ENCODE measurements at places on chromosomes 6 and 20.
A peak's percentile ranks its signal among the peaks of the same experiment; 100 is the strongest.

GRCh38 chr6:148138573-148138972 is 204.1 kb upstream of the SASH1 start:
- DNase-seq, result no peak

GRCh38 chr6:122141246-122141645 is 258.2 kb upstream of the HSF2 start:
- no peak for DNase-seq

DNA sequence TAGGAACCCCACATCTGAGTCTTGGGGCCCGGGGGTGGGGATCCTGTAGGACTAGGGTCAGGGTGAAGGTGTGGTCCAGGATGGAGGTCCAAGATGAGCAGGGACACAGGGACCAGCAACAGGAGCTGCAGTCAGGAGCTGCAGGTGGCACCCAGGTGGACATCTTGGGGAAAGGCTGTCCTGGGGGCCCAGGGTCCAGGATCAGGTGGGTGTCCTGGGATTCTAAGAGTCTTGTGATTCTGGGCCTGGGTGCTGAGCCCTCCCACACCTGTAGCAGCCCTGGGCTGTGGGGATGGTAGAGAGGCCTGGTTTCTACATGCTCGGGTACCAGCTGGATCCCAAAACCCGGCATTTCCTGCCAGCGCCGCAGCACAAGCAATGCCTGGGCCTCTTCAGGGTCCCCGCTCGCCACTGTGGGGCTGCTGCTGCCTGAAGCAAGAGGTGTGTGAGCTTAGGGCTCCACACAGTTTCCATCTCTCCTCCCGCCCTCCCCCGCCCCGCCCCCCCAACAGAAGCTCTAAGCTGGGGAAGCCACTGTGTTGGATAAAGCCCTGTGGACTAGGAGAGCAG is 20.7 kb downstream of the ERGIC3 start:
- DNase-seq, result no peak

DNA sequence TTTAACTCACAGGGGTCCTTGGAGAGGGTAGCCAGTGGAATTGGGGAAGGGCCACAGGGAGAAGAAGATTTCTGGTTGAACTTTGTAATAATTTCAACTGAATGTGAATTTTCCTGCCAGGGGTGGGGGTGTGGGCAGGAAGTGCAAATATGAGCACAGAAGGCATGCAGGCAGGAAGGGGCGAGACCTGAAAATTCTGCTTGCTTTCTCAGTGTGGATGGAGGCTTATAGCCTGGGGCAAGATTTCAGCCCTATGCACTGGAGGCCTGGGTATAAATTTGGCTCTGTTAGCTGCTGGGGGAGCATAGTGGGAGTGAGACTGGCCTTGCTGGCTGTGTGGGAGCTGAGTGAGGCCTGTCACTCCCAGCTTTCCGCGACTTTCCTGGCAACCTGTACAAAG is 54.4 kb downstream of the PERP start:
- DNase-seq, result no peak

DNA sequence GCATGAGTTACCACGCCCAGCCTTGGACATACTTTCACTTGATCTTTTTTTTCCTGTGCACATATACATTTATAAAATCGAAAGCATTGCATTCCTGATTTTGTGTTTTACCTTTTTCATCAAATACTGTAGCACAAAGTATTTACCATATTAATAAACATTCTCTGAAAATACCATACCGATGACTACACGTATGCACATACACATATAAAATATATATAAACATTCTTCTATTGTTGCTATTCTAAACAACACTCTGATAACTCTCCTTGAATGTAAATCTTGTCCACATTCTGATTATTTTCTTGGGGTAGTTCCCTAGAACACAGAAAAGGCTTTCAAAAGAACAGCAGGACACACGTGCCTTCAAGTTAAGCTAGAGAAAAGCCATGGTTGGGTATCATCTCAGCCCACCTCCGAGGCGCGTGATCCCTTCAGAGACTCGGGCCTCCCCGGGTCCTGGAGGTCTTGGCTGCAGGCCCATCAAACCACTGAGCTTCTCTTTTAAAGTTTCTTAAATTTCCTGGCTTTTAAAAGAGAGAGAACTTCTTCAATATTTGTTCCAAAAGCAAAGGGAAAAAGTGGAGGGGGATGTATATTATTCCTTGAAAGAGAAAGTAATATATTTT is 198.1 kb downstream of the MYLK4 start:
- DNase-seq, result no peak

DNA sequence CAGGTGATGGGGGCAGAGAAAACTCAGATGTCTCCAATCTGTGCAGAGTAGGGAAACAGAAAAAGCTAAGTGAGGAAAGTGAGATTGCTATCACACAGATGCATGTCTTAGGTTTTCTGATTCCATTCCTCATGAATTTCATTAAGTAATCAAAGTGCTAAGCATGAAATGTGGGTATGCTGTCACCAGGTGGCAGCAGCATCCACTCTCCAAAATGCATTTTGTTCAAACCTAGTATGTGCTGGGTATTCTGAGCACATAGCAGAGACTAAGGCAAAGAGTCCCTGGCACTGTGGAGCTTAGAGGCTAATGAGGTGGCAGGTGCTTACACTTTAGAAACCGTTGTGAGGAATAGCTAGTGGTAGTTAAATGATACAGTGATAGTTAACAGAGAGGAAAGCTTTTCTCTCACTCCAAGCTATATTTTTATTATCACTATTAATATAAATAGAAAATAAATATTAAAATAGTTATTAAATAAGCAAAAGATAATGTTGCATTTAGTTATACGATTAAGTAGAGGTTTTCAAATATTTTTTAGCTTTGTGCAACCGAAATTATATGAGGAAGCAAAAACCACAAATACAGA is 179.5 kb downstream of the CDH26 start:
- DNase-seq, result no peak

GRCh38 chr20:50278684-50279531 is 88.3 kb downstream of the CEBPB start:
- DNase-seq, result no peak

DNA sequence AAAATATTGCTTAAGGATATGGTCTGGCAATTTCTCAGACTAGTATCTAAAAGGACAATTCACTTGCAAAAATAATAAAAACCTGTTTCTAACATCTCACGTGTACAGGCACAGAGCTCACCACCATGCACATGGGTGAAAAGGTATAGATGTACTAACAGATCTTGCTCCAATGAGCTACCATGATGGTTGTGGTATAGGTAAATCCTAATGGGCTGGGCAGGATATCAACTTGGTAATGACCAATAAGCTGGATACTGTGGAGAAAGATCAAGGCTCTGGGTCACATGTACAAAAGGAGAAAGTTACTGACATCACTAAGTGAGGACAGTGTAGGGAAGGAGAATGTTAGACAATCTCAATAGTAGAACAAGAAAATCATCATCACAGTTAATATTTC is 111.0 kb upstream of the NUP153 start:
- no peak for DNase-seq

GRCh38 chr6:170099387-170099786 is 191.5 kb downstream of the DLL1 start:
- DNase-seq, result no peak

DNA sequence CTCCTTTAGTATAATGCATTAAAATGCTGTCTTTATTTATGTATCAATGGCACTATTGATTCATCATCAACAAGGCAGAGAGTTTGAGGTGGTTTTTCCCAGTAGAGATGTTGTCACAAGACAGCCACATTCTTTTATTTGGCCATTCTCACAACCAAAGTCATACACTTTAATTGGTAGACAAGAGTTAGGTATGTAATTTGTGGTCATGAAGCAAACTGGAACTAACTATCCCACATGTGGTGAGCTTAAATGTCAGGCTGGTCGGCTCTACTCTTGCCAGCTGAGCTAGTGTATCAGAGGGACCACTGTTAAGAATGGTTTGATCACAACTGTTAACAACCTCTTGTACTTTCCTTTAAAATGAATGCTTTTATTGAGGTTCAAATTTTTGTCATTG is 714.6 kb downstream of the CD109 start:
- DNase-seq, result no peak

- peak; percentile 20 for DNase-seq
Observed at GRCh38 chr20:44571362-44571988, 10.9 kb upstream of the PKIG start.

GRCh38 chr6:4180652-4181255 is 45.4 kb upstream of the ECI2 start:
- no peak for DNase-seq

GRCh38 chr6:34383161-34383631 is 9.3 kb downstream of the NUDT3 start:
- no peak for DNase-seq

DNA sequence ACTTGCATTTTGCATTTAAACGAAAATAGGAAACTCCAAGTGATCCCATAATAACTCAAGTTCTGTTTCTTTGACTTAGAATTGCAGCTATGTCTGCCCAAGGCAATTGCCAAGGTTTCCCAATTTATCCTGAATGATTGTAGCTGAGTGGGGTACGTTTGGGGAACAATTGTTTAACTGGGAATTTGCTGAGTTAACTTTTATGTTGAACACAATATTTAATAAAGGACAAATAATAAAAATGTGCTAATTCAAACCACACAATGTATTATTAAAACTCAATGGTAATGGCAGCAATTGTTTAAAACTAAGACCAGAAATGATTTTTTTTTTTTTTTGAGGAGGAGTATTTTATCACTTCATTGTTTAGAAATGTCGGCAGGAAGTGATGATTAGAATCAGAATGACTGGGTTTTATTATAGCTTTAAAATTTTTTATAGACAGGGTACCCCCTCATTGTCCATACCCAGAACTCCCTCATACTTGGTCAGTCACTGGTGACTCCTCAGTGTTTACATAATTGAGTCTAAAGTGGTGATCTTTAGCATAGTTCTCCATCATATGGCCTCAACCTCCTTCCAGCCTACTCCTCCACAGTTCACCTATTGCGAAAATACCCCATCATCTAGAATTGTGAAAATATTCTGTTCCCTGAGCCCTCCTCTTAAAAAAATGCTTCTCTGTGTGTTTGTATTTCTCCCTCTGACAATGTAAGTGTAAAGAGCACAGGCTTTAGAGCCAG is 389.2 kb upstream of the CITED2 start:
- no peak for DNase-seq

GRCh38 chr6:131331873-131332781 is 196.9 kb downstream of the AKAP7 start:
- no peak for DNase-seq

GRCh38 chr6:96162711-96163120 is 146.9 kb downstream of the FUT9 start:
- no peak for DNase-seq

DNA sequence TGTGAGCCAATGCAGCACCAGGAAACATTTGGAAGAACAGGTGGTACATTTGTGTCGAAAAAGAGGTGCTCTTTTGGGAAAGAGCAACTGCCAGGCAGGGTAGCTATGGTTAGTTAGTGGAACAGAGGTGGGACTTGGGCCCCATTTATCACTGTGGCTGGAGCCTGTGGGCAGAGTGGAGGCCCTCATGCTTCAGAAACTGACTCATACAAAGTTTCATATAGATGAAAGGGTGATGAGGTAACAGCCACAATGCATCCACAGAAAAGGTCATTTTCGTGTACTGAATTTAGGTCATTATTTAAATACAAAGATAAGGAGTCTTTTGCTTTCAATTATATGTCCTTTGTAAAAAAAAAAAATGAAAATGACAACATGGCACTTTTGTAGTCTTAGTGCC is 76.4 kb upstream of the HS3ST5 start:
- DNase-seq, result no peak

DNA sequence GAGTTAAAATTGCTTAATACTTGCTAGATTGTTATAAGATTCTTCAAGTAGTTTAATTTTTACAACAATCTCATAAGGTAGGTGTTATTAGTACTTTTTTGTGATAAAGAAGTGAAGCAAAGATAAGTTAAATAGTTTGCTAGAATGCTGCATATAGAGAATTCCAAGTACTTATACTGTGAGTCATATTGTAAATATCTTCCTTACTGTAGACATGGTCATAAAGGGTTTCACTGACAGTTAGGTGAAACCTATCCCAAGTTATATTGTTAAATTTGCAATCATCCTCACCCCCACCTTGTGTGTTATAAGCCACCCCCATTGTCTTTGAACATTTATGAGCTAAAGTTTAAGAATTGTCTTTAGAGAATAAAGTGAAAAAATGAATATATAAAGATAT is 142.0 kb downstream of the FAM83B start:
- DNase-seq, result no peak

- DNase-seq, result peak; percentile 53
Observed at GRCh38 chr6:36873612-36874442, 776 bp downstream of the PPIL1 start.

- DNase-seq, result no peak
Observed at GRCh38 chr6:81172056-81172740, 580.3 kb downstream of the TENT5A start.

DNA sequence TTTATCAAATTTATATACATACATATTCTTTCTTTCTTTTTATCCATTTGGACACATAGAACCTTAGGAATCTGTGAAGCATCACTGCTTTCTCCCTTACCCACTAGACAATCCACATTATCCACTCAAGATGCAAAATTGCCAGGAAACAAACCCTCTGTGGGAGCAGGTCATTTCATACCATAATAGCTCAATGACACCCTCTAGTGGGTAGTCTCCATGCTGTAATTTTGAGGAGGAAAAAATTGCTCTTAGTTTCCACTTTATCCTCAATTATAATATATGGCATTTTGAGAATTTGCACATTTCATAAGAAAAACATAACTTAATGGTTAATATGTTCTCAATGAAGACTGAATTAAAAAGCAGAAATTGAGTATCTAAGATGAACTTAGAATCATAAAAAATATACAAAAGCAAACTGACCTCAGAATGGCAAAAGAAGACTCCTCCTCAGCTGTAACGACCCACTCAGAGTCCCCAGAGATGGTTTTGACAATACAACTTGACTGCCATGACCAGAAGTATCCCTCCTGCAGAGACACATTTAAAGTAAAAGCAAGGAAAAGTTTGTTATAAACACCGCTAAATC is 164.1 kb downstream of the FRK start:
- peak; percentile 21 for DNase-seq

GRCh38 chr6:43334466-43335095 is 26.0 kb upstream of the CRIP3 start:
- DNase-seq, result peak; percentile 66

GRCh38 chr20:48738399-48739304 is 89.1 kb downstream of the PREX1 start:
- no peak for DNase-seq

- no peak for DNase-seq
Observed at GRCh38 chr6:5099537-5099936, 14.4 kb downstream of the PPP1R3G start.

DNA sequence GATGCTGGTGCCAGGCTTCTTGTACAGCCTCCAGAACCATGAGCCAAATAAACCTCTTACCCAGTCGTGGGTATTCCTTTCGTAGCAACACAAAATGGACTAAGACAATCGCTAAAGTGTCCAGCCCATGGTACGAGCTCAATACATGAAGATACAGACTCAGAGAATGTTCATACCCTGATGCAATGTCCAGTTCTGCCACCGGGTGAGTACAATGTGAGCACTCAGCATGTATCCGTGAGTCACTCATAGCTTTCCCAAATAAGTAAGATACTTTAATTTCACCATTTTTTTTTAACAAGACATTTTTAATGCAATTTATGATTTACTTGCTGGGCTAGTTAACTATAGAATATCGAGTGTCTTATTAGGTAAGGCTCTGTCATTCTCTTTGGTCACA is 26.7 kb upstream of the PDE10A start:
- no peak for DNase-seq

Data from cerebellar cortex (tissue), 1 donor.